ENCODE measurements at places on chromosomes 1 and 21.
A peak's percentile ranks its signal among the peaks of the same experiment; 100 is the strongest.

DNA sequence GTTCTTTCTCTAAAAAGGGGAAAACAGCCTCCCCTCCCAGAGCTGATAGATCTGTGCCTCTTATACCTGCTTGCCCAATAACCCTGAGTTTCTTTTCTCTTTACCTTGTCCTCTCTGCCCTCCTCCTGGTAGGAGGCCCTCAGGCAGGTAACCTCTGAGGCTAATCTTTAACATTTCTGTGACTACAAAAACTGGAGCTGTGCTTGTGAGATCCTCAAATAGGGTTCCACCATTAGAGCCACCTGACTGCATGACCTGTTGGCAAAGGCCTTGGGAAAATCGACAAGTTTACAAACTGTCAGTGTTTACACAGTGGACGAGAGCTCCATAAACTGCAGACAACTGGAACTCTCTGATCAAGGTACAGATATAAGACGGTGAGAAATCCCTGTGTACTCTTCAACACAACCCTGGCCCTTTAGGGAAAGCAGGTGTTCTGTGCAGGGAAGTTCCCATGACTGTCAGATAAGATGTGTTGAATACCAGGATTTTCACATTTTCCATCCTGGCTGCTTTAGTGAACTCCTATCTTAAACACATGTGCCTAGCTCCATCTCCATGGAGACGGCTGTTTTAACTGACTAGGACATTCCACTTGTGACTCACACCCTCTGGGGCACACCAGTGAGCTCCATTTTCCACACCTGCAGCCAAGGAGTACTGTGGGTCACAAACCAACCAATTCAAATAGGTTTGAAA, 38.3 kb downstream of the ECE1 start:
- no peak for DNase-seq

GRCh38 chr1:151165281-151165737, 393 bp downstream of the LYSMD1 start:
- DNase-seq: no peak

DNA sequence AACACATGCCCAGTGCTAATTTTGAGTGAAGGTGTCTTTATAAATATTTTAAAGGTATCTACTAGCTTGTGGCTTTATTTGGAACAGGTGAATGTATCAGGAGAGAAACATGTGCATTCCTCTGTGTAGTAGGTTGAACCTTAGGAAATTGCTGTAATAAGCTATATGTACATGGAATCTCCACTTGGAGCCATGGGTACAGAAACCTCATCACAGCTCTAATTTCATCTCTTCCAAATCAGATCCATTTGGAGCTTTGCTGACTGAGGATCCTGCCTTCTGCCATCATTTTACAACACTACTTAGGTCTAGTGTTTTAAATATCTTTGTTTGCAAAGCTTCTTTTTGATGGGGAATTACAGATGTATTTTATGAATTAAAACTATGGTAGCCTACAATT, 2.1 kb downstream of the KCNK2 start:
- DNase-seq: no peak

GRCh38 chr1:164846731-164847691, 288.0 kb downstream of the PBX1 start:
- no peak for DNase-seq

DNA sequence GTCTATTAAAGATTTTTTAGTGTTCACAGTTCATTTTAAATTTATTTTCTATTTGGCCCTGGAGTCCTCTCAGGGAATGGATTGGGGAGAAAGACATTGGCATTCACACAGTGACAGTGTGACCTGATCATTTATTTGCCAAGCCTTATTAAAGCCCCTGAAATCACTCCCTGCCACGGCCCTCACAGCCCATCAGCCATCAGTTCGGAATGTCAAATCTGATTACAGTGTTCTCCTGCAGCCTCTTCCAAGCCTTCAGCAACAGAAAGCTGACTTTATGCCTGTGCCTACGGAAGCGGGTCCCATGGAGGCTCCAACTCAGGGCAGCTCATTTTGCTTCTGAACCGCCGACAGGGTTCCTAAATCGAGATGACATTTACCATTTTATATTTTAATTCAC, 451.2 kb downstream of the DSCAM start:
- no peak for DNase-seq

DNA sequence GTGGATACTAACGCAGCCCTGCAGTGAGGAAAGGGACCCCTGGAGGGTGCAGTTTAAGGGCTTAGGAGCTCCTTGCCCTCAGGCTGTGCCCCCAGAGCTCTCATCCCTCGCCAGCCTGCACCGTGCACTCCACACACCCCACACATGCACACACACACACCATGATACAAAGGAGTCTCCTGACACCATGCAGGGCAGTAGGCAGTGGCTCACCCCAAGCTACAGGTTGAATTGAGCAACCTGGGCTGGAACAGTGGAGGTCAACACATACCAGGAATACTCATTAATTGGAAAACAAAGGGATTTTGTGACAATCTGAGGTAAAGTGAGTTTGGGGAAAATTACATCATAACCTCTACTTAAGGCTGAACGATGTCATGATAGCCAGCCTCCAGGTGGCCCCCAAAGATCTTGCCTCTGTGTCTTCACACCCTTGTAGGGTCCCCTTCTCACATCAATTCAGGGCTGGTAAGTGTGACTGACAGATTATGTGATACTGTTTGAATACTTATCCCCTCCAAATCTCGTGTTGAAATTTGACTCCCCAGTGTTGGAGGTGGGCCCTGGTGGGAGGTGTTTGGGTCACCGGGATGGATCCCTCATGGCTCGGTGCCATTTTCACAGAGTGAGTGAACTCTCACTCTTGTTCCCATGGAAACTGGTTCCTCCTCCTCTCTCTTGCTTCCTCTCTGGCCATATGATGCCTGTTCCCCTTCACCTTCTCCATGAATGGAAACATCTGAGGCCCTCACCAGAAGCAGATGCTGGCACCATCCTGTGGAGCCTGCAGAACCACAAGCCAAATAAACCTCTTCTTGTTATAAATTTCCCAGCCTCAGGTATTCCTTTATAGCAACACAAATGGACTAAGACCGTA, 111.0 kb upstream of the RAB4A start:
- no peak for DNase-seq

DNA sequence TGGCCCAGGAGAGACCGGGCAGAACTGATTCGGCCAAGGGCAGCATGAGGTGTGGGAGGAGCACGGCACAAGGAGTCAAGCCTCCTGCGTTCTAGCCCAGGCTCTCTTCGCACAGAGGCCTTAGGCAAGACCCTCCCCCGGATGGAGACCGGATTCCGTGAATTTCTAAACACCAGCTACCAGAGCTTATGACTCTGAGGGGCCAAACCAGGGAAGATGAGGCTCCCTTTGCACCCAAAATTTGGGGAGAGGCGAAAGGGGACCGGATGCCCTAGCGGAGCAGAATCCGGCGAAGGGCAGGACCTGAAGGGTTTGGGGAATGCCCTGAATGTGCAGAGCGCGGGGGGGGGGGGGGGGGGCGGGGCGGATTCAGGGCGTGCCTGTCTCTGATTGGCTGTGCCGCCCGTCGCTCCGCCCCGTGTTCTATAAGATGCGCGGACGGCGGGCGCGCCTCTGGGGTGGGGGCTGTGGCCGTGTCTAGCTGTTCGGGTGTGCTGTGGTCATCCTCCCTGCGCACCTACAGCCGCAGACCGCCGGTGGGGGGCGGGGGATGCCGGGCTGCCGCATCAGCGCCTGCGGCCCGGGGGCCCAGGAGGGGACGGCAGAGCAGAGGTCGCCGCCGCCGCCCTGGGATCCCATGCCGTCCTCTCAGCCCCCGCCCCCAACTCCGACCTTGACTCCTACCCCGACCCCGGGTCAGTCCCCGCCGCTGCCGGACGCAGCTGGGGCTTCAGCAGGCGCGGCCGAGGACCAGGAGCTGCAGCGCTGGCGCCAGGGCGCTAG, at the start of gene TRNP1:
Gene TRNP1 (plus strand): TSS at position 456 of the 783 bp plus-strand sequence. CDS start 95 bp downstream, at position 551.
- DNase-seq: peak; percentile 53

Data from activated gamma-delta T cell (primary cell).